Amniotic epithelial cell (primary cell): ENCODE measurements at places on chromosomes 1 and 21.

- no peak for DNase-seq
Measured at GRCh38 chr1:222653178-222653827, 35.4 kb downstream of the MIA3 start.

DNA sequence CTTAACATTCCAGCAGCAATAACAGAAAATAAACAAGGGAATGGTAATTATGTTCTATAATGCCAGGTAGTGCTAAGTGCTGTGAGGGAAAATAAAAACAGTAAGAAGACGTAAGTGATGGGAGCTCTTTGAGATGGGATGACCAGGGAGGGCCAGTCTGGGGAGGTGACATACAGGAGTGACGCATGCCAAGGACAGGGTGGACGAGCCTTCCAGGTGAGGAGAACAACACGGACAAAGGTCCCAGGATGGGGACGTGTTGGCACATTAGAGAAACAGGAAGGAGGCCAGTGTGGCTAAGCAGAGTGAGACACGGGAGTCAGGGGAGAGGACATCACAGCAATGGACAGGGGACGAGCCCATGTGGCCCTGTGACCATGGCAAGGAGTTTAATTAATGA, 11.7 kb upstream of the LRRC52 start:
- no peak for DNase-seq

GRCh38 chr1:59532102-59532501, 235.2 kb downstream of the FGGY start:
- no peak for DNase-seq

- DNase-seq = peak; percentile 30
Measured at GRCh38 chr1:183106166-183106565, 79.9 kb upstream of the LAMC2 start.

DNA sequence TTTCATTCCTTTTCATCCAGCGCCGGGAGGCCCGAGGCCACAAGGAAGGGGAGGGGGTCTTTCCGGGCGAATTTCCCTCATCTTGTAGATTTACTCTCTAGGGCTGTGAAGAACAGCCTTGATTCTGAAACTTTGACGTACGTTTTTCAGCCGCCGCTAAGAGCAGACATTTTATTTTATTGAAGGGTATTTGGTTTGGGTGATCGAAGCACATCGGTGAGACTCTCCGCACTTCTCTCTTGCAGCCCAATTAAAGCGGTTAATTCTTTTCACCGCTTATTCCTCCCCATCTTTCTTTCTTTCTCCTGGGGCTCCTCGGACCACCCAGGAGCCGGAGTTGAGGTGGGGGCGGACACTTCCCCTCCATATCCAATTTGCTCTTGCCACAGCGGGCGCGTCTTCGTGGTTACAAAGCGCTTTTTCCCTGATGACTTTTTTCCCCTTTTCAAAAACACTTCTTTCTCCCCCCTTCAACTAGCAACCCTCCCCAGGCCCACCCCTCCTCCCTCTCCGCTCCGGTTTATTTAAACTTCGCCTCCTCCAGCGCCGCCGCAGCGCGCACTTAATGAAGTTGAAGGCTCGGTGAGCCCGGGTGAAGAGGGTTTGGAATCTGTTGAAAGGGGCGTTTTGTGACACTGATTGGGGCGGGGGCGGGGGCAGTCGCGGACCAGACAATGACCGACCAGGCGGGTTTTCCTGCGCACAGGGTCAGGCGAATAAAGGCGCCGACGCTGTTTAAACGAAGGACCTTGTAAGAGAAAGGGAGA, 5.9 kb downstream of the FOXD2 start:
- no peak for DNase-seq

DNA sequence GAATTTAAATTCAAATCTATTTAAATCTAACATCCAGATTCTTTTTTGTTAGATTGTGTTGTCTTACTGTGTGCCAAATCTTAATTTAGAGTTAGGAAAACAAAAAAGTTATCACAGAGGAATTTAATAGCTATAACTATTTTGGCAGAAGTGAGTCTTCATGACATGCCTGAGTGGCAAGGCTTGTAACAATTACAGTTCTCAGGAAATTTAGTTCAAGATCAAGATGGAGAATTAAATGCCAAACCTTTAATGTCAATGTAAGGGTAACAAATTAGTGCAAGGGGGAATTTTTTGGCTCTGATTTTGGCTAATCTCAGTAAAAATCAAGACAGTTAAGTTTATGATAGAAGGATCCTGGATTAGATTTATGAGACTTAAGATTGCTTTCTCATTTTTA, 58.4 kb downstream of the GDAP2 start:
- DNase-seq = no peak

DNA sequence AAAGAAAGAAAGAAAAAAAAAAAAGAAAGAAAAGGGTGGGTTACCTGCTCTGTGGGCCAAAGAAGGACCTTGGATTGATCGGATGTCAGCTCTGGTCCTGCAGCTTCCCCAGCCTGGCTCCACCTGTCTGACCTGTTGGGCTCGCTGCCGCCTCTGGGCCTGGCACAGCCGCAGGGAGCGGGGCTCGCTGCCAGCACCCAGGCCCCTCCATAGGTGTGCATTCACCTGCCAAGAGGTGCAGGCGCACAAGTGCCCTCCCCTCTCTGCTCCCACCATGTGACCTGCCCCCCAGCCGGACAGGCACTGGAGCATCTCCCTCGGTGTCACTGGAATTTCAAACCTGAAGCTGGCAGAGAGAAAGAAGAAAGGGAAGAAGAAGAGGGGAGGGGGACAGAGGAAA, 33.1 kb upstream of the GPR157 start:
- DNase-seq = no peak

DNA sequence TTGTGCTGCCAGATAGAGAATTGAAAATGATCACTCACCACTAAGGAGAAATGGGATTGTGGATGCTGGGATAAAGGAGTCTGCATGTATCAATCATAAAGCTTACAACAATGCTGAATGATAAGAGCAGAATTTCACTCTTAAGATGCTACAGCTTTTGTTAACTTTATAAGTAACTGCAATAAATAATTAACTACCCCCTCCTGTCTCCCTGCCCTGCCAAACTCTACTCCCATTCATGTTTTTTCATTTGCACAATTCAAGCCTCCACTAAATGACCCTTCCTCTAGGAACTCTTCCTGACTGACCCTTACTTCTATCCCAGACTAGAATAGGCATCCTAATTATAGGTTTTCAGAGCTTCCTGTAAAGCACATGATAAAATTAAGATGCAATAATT, 14.9 kb downstream of the MTF1 start:
- DNase-seq = no peak
